ENCODE measurements at places on chromosomes 3 and 15. TPM values are rescaled to one million over a fixed set of nuclear protein-coding genes. Genes with fewer than 3 reads are reported as not detected.

The CDHR4 gene
- not detected for total RNA-seq

The SYNM gene
- total RNA-seq: 0.21 TPM

The FGD5 gene
- total RNA-seq: under 0.01 TPM

The COL6A6 gene
- not detected for total RNA-seq

The ZPLD1 gene
- 1.7 TPM for total RNA-seq

The KLHL40 gene
- total RNA-seq: not detected

The PHLDB2 gene
- 93.7 TPM for total RNA-seq
